Pulmonary artery endothelial cell (primary cell): ENCODE measurements at places on chromosomes 2 and 18.
A peak's percentile ranks its signal among the peaks of the same experiment; 100 is the strongest.

DNA sequence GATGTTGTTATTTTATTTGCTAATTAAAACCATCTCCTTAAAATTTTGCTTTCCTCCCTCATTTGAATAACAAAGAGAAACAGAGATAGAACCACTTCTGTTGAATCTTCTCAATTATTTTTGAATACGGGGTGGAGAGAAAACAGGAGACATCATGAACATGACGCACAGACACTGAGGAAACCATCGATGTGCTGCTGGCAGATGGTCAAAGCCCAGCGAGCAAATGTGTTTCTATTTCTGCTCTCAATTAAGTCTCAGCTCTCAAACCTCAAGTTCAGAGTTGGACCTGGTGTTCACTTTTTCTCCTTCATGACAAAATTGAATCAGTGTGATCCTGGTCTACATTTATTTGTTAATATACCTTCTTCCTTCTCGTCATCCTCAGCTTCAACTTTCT is 36.1 kb upstream of the TWIST2 start:
- DNase-seq, result no peak

- DNase-seq, result no peak
Observed at GRCh38 chr2:138534791-138535190, 33.2 kb downstream of the SPOPL start.

- DNase-seq, result no peak
Observed at GRCh38 chr2:151976945-151977353, 121.9 kb downstream of the CACNB4 start.

DNA sequence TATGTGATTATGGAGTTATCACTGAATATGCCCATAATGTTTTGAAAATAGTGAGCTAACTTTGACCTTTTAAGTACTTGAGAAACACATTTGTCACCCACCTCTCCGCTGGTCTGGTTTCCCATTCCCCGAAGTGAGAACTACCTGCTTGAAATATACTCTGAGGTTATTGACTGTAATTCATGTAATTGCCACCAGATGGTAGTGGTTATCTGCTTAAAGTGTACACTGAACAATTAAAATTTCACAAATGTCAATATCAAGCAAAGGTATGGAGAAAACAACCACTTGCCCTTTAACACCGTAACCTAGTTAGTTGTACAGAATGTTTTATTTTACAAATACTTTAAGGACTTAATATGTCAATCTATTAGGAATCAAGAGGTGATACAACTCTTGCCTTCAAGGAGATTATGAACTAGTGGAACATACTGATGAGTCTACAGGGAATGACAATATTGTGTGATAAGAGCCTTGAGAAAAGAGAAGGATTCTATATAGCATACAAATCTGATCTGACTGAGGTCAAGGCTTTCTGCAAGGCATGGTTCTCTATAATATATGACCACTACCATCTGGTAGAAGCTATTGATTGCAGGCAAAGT is 316.8 kb upstream of the KCNH7 start:
- no peak for DNase-seq

GRCh38 chr2:206408323-206409320 is 34.7 kb upstream of the ADAM23 start:
- no peak for DNase-seq

DNA sequence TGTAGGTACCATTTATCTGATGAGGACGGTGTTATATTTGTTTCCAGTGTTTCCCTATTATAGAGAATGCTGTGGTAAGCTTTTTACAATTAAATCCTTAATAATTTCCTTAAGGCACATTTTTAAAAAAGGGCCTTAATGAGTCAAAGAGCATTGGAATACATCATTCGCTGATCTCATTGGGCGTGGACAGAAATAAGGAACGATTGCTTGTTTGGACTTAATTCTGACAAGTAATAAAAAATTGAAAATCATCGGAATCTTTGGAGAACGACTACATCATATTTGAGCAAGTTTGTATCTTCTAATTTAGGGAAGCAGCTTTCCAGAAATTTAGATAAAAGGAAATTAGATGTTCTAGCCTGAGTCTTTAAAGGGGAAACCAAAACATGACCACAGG is 11.3 kb downstream of the AGPS start:
- DNase-seq, result no peak

- no peak for DNase-seq
Observed at GRCh38 chr2:191230174-191230573, 15.0 kb upstream of the MYO1B start.

GRCh38 chr2:152084076-152084475 is 14.8 kb downstream of the CACNB4 start:
- no peak for DNase-seq

DNA sequence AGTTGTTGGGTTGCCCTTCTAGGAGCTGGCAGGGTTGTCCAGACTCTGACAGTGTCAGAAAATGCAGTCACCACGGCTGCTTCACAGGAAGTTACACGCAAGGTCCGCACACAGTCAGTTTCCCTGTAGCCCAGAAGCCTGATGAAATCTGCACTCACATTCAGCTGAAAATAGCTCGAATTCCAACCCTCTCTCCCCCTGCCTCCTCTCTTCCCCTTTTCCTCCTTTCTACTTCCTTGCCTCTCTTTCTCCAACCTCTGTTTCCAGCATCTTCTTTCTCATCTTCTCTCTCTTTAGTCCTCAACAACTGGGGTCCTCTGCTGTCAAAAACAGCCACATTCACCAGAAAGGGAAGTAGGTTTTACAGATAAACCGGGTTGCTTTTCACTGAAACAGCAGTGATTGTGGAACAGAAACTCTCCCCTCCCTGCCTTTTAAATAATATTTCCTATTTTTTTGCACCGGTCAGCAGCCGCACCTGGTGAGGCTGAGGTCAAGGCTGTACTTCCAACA is 69.3 kb downstream of the BCL11A start:
- no peak for DNase-seq

- no peak for DNase-seq
Observed at GRCh38 chr2:9236045-9236344, 29.4 kb downstream of the ASAP2 start.

GRCh38 chr18:78416853-78417252 is 562.8 kb upstream of the SALL3 start:
- DNase-seq, result no peak

GRCh38 chr2:139742216-139743172 is 962.3 kb upstream of the NXPH2 start:
- DNase-seq, result no peak

DNA sequence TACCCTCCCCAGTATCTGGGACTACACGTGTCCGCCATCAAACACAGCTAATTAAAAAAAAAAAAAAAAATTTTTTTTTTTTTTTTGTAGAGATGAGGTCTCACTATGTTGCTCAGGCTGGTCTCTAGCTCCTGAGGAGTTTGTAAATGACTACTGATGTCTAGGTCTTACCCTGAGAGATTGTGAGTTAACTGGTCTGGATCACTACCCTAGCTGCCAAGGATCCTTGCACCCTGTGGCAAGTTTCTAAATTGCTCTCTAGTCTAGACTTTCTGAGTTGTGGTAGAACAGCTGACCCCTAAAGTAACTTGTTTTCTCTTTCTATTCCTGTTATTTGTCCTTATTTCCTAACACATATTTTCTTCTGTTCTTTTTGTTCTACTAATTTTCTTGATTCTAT is 44.5 kb downstream of the ABHD3 start:
- no peak for DNase-seq

- no peak for DNase-seq
Observed at GRCh38 chr2:240946046-240946445, 39.9 kb downstream of the CROCC2 start.

DNA sequence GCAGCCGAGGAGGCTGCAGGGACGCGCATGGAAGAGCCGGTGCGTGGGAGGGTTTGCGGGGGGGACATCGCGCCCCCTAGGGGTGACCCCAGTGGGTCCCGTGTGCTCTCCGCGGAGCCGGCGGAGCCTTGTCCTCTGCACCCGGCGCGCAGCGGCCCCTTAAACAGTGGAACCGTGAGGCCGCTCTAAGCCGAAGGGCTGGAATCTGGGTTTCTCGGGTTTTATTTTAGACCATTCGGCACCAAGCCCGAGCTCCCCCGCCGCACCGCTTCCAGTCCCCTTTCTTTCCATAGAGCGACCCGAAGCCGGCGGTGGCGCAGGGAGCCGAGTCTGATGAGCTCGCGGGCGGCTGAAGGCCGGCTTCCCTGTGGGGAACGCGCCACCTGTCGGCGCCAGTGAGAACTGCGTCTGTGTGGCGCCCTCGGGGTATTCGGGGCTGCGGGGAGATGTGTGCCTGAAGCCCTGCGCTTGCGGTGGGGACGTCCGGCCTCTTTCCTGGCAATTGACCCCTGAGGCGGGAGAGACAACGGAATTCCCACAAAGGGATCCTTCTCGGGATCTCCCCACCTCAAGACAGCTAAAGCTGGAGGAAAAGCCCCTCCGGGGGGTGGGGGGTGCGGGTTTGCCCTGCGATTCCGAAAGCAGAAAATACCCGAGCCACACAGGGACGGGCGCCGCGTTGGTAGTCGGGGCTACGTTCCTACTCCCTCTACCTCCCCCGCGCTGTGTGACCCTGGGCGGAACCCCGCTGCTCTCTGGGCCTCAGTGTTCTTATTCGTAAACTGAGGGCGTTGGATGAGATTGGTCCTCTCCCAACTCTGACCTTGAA is 8.2 kb upstream of the EN1 start:
- peak; percentile 29 for DNase-seq

GRCh38 chr18:79782566-79783308 is 15.0 kb upstream of the KCNG2 start:
- no peak for DNase-seq

DNA sequence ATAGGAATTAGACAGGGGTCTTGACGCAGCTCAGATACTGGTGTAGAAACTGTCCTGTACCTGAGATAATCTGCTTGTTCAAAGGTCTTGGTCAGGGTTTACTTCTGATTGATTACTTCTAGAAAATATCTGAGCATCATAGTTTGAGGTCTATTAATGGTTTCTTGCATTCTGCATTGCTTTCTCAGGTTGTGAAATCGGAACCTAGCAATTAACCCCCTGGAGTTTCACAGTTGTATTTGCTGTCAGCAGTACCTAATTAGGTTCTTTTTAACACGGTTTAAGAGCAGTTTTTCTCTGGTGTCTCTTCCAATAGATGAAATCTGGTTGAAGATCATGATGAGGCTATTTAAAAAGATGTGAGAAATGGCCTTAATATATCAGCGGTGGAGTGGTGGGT is 428.6 kb upstream of the SYT4 start:
- no peak for DNase-seq

GRCh38 chr2:47890711-47891368 is 15.5 kb downstream of the FBXO11 start:
- no peak for DNase-seq

GRCh38 chr2:147646818-147647468 is 197.9 kb upstream of the ACVR2A start:
- no peak for DNase-seq

DNA sequence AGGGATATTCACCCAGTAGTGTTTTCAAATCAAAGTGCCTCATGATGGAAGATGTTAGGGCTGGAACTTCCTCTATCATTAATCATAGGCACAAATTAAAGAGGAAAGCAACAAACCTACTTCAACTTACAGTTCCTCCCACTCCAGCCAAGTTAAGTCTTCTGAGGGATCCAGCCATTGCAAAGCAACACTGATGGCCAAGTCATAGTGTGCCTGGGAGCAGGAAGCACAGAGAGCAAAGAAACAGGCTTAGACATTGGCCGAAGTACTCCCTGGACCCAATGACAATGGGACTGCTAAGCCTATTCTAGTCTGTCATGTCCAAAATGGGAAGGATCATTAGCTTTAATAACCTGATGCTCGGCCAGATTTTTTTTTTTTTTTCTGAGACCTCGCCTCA is 7.0 kb downstream of the C2orf80 start:
- DNase-seq, result no peak

DNA sequence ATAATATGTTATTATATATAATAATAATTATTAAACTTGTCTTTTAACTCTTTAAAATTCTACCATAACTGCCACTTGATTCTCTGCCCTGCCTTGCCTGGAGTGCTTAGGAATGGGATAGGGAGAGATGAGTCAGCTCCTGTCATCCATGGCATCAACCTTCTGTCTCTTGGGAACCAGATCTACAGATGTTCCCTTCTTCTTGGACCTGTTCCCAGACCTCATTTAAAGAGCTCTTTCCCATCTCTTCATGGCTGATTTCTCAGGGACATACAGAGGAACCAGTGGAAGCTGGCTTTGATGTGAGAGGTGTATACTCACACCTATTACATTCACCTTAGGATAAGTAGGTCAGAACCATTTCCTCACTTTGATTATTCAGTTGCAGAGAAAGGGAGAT is 155.3 kb upstream of the MYO3B start:
- no peak for DNase-seq

DNA sequence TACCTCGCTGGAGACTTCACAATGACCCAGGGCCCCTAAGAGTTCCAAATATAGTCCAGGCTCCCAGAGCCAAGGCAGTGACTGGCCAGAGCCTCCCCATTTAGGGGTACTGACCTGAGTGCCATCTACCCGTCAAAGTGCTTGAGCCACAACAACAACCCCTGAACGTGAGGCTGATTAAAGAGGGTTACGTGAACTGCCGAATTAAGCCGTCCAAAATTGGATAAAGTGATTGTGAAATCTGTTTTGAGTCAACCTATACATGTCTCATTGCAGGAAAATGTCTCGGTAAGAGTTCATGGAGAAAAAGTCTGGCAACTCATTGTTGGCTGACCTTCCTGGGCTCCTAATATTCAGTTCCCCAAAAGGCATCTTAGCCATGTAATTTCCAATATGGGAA is 116.3 kb downstream of the TTC32 start:
- no peak for DNase-seq

DNA sequence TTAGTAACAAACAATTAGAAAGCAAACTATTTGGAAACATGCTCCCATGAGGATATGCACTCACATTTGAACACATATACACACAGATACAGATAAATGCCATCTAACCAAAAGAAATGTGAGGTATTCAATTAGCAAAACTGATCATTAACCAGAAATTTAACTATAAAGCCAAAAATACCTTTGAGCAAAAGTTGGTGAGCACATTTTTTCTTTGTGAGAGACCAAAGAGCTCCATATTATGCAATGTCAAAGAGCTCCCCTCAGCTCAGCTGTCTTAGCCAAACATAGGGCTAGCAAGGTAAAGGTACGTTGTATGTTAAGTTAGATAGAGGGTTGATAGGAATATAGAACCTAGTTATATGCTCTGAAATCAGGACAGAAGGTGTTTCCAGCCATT is 43.8 kb downstream of the CYBRD1 start:
- DNase-seq, result no peak

GRCh38 chr18:29076645-29077044 is 899.7 kb upstream of the CDH2 start:
- no peak for DNase-seq

- no peak for DNase-seq
Observed at GRCh38 chr2:141791521-141791920, 339.3 kb downstream of the LRP1B start.

DNA sequence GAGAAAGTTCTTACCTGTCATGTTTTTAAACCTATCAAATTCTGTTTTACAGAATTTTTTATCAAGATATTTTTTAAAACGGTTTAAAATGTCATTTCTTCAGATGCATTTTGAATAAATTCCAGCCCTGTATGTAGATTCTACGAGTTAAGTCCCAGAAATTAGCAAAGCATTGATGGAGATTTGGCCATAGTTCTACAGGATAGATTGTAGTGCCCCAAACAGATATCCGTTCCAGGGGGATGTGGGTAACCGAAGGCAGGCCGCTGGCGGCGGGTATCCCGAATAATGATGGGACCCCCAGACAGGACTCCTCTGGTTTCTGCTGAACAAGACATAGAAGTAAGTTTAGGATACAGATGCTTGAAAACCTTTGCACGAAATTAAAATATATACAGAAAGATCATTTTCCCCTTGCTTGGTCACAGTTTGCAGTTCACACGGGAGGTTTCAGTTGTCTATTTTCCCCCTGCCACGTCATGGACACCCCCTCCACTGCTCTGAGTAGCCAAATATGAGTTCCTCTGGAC is 755 bp downstream of the NOL4 start:
- DNase-seq, result no peak

GRCh38 chr2:53818854-53819435 is 32.1 kb downstream of the ERLEC1 start:
- DNase-seq, result no peak
